ENCODE measurements at places on chromosomes 11 and 22.

DNA sequence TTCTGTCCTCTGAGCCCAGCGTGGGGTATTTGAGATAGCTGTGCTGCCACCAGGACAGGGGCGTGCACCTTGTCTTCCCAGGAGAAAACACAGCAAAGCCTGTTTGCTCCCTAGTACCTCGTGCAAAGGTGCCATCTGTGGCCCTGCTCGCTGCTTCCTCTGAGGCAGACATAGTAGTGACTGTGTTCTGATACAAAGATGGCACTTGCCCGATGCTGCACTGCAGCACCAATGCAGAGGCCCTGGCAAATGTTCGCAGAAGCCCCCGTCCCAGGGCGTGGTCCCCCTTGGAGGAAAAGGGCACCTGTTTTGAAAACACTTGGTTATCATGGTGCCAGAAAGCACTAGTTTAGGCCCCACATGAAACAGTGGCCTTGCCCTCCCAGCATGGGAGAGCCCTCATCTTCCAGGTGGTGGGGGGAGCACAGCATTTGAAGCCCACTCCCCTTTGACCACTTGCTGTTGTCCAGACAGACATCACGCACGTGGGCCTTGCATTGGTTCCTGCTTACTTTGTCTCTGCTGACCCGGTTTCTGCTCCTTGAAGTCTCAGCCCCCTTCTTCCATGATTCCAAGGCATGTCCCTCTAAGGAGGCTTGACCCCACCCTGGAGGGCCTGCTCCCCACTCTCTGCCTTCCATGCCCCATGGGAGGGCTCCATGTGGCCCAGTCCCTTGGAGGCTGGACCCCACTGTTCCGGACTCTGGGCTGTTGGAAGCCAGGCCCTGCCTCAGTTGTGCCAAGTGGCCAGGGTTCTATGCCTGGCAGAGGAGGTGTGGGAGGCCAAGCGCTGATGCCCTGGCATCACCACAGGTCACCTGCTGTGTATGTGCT, 109.4 kb downstream of the KCNQ1OT1 start:
- no peak for DNase-seq

DNA sequence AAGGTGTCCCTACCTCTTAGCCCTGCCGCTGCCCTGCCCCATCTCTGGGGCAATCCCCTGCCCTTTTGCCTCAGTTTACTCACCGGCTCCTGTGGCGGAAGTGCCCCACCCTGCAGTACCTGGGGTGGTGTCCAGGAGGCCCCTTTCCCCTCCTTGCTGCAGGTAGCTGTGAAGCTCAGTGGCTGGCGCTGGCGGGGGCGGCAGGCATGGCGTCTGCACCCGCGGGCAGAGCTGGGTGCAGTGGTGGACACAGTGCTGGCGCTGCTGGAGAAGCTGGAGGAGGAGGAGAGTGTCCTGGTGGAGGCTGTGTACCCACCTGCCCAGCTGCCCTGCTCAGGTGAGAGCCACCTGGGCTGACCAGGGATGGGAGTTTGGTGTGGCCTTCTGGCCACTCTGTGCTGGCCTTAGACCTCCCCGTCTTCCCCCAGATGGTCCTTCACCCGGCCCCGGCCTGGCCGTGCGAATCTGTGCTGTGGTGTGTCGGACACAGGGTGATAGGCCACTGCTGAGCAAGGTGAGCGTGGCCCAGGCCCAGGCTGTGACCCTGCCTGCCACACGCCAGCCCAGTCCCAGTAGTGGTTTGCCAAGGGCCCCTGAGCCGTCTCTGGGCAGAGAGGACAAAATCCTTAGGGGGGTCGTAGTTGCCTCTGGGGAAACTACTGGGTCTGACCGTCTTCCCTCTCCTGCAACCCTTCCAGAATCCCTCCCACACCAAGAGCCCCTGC, 4.0 kb downstream of the CARNS1 start:
- DNase-seq = no peak

DNA sequence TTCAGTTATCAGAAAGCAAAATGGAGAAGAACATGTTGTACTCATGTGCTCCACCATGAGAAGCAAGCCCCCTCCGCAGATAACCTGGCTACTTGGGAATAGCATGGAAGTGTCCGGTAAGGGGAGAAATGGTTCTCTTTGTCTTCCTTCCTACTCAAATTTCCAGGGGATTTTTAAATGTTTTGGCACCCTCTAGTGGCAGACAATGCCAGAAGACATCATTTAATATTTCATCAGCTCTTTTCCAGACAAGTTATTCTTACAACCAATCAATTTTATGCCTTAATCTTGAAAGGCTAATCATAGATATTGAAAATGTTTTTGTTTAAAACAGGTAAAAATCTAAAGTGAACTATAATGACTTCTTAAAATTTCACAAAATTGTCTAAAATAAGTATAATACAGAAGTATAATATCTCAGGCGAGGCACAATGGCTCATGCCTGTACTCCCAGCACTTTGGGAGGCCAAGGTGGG, 15.7 kb downstream of the CRTAM start:
- peak; percentile 61 for DNase-seq

GRCh38 chr11:34268906-34269430, 88.8 kb downstream of the ABTB2 start:
- no peak for DNase-seq

GRCh38 chr22:44314425-44315067, 1.8 kb upstream of the SHISAL1 start:
- DNase-seq = no peak

- no peak for DNase-seq
Measured at GRCh38 chr22:48635816-48636215, 1191.9 kb downstream of the BRD1 start.

- peak; percentile 47 for DNase-seq
Measured at GRCh38 chr11:10693509-10694081, at the start of gene IRAG1. IRAG1 (minus strand) TSS chr11:10693755; CDS start chr11:10693602, 153 bp downstream.

DNA sequence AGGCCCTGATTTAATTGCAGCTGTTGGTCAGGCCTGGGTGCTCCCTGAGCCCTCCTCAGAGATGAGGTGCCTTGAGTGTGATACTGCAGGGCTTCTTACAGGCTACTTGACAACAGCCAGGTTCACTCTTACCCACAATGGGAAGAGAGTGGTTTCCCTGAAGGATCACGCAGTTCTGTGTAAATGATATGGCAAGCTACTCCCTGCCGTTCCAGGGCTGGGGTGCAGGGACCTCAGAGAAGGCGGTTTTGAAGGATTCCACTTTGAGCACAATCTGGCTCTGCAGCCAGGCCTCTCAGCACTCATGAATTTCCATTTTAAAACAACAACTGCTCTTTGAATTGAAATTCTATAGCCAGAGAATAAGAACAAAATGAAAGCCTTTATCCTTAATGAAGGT, 92.9 kb downstream of the SLC17A6 start:
- peak; percentile 51 for DNase-seq

DNA sequence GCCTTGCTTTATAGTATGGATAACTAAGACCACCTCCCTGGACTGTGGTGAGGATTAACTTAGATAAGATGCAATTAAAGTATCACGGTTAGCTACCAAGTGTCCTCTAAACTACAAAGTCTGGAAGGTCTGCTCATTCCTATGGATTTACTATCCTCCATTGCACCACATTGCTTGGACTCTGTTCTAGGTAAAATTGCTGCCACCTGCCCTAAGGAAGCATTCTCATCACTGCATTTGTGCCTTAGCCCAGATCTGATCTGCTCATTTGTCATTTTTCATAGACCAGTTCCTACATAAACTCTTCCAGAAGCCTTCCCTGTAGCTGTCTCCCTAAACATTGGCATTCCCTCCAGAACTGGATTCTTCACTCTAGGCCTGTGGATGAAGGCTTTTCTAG, 380.0 kb downstream of the INSC start:
- no peak for DNase-seq

GRCh38 chr22:23399367-23400285, 180.5 kb downstream of the IGLL1 start:
- DNase-seq = no peak

- DNase-seq = peak; percentile 23
Measured at GRCh38 chr11:34758262-34758661, 137.4 kb downstream of the EHF start.

DNA sequence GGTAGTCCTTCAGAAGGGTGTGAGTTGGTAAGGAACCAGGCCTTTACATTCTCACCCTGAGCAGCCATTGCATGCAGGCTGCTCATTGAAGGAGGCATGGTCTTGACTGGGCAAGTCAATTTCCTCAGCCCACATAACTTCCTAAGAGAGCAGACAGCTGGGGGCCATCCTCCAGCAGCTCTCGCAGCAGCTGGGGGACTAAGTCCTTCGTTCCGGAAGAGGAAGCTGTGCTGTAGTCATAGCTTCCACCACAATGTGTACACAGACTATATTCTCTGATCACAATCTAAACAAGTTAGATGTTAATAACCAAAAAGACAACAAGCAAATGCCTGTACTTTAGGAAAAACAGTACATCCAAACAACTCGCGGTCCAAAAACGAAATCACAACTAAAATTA, 30.1 kb upstream of the MPPED1 start:
- DNase-seq = no peak

- DNase-seq = no peak
Measured at GRCh38 chr11:83759148-83759547, 473.0 kb upstream of the CCDC90B start.

DNA sequence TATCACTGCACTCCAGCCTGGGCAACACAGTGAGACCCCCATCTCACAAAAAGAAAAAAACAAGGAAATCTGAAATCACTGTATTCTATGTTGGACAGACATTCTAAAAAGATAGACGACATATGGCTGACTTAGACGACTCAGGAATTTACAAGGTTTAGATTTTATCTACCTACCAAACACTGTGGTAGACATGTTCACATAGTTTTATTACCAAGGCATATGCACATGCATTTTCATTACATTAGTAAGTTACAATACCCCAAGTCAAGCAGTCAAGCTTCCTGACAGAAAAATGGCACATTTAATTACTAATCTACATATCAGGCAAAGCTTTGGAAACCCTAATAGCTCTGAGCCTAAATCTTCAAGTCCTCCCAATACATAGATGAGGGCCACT, 262.2 kb downstream of the TTC28 start:
- DNase-seq = no peak

DNA sequence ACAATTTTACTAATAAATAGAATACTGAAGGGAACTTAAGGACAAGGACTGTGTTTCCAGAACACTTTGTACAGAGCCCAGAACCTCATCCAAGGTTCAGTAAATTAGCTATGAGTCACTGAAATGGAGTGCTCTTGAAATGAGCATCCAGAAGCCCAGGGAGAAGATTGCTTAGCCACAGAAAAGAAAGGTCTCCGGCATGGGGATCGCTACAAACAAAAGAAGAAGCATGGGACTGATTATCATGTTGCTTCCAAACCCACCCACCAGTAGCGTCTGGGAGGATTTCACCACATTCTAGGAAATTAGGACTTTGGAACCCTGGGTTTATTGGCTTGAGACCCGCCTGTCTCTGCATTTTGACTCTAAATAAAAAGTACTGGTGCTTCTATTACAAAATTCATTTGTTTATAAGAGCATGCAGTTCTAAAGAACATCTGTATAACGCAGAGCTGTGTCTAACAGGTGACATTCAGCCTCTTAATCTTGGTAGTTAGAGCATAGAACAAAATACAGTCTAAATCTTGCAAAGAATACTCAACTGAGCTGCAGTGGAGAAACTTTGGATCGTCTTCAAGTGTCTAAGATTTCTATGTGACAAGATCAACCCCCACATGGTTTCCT, 35.9 kb upstream of the SESN3 start:
- DNase-seq = no peak

GRCh38 chr22:29715240-29715639, 4.6 kb upstream of the CABP7 start:
- DNase-seq = peak; percentile 64

DNA sequence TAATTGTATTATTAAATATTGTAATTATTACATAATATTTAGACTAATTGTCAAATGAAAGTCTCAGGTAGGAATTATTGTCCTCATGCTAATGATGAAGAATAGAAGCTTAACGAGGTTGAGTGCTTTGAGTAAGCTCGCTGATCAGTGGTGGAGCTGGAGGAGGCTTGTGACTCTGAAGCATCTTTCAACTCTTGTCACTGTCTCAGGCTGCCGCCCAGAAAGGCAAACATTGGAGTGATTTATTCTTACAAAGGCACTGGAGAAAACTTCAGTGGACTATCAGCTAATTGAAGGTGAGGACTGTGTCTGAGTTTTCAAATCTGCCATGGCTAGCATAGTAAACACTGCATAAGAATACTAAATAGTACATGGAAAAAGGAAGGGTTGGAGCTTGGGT, 595.1 kb downstream of the NTM start:
- no peak for DNase-seq

DNA sequence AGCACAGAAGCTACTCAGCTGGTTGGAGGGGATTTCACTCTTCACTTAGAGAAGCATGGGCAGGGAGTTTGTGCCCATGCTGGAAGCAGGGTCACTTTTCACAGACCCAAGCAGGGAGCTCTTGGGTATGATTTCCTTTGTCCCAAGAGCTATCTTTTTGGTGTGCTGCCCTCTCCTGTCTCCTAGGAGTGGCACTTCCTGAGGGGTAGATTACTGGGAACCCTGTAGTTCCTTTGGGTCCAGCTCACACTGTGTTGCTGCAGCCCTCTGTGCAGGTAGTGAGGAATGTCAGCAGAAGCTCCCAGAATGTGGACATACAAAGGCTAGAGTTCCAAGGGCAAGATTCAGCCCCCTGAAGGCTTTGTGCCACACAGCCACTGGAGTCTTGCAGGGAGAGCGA, 537.1 kb upstream of the ANO3 start:
- no peak for DNase-seq

DNA sequence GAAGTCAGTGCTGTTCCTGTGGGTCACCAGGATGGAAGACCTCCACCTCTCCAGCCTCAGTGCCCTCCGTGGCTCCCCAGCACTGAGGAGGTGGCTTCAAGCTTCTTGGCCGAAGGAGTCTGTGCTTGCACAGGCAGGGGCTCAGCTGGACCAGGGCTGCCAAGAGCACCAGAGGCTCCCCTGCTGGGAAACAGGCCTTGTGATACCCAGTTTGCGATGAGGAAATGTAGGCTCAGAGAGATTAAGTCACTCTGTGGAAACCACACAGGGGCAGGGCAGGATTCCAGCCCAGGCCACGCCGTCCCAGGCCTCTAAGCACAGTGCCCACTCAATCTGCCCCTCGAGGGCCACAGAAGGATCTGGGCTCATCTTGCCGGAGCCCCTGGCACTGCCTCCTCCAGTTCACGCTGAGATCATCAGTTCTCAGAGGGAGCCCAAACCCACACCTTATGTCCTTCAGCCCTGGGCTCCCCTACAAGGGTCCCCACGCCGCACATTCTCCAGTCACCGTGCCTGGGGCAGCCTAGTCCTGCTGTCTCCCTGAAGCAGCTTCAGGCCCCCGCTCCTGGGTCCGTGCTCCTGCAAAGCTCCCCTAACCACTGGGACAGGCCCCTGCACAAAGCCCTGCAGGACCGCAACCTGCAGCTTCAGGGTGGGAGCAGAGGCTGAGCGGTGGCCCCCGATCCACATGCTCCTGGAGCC, 21.6 kb downstream of the ANO1 start:
- no peak for DNase-seq

- DNase-seq = no peak
Measured at GRCh38 chr11:129593098-129593497, 217.4 kb downstream of the BARX2 start.

DNA sequence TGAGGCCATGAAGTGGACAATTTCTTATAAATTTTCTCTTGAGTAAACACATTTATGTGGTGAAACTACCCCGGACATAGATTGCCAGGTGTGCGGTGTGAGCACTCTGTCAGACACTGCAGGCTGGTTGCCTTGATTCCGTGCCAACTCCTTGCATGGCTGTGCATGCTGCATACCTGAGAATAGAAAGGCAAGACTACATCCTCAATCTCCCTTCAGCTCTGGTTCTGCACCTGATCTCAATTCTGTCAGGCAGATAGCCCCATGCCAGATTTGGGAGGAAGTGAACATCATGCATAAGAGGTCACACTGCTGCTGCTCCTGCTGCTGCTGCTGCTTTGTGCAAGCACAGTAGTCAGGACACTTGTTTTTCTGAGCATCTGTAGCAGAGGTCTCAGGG, 42.5 kb upstream of the DEUP1 start:
- no peak for DNase-seq

All from SK-N-DZ (cell line).